ENCODE measurements at places on chromosomes 5 and 9.

DNA sequence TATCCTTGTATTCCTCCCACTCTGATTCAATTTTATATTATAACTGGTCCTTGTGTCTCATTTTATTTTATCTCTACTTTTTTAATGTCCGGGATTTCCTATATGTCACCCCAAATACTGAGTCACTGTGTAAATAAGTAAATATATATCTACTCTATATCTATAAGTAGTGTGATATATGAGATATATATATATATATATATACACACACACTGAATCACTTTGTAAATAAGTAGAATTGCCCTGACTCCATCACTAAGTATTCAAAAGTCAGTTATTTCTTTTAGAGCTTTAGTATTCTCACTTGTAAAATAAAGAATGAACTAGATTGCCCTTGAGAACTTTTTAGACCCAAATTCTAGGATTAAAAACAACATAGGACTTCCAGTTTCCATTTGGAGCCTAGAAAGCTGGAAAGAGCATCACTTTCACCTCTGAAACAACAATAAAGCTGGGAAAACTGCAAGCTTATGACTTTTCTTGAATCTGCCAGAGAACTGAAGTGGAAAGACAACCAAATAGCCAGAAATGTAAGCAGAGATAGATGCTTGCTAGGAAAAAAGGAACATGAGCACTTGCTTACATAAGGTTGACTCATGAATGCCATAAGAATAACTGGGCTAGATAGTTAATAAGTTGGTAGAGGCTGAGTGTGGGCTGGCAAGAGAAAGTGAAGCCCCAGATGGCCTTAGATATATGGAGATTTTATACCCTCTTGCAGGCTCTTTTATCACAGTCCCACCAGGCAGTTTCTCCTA lies 171.1 kb upstream of the TLX3 start:
- no peak for DNase-seq

- DNase-seq: no peak
Observed at GRCh38 chr9:136090768-136091581, 4.1 kb downstream of the NACC2 start.

DNA sequence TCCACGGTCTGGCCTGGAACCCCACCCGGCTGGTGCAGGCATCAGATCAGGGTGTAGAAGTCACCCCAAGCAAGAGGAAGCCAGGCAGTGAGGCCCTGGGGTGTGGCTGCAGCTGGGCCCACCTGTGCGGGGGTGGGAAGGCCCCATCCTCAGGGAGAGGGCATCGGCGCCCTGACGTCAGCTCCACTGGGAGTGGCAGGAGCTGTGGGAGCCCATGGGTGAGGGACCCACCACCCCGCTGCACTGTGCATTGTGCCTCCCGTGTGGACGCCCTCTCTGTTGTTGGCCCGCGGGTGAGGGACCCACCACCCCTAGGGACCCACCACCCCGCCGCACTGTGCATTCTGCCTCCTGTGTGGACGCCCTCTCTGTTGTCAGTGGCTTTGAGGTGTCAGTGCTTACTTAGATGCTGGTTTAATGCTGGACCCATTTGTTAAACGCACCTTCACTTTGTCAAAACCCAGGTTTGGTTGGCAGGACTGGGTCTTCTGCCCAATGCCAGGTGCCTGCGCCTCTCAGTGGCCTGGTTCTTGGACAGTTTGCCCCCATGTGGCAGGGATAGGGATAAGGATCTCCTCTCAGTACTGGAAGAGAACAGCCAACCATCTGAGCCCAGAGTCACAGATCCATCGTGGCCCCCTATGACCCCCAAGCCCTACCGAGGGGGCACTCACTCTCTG lies 6.9 kb upstream of the EXOC3 start:
- peak; percentile 53 for DNase-seq

- no peak for DNase-seq
Observed at GRCh38 chr5:93850311-93850710, 108.9 kb upstream of the POU5F2 start.

GRCh38 chr9:12415361-12415760 lies 277.8 kb upstream of the TYRP1 start:
- no peak for DNase-seq

DNA sequence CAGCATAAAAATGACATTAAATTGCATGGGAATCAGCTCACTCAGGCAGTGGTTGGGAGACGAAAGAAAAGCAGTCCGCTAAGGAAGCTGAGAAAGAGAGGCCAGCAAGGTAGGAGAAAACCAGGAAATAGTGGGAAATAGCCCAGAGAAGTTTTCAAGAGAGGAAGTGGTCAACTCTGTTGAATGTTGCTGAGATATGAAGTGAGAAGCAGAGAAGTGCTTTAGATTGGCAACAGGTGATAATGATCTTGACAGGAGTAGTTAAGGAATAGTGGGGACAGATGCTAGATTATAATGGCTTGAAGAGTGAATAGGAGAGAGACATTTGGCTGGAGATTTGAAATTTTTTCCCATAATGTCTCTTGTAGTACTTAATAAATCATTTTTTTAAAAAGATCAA lies 30.8 kb downstream of the CNTRL start:
- DNase-seq: no peak

- DNase-seq: no peak
Observed at GRCh38 chr9:79564105-79564504, 7.7 kb upstream of the TLE4 start.

DNA sequence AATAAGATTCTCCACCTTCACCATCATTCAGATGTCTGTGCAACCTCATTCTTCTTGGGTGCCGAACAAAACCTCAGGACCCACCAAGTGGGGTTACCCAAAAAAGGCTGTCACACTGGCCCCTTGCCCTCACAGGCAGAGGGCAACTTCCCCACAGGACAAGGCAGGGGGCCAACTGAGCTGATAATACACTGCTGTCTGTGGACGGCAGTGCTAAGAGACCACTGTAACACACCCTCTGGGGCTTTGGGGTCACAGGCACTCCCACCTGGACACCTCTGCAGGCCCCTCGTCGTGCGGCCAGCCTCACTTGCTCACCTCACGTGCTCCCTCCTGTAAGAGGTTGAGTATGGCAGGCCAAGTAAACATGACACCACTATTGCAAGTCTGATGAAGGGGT lies 515.8 kb upstream of the COX7C start:
- DNase-seq: no peak

DNA sequence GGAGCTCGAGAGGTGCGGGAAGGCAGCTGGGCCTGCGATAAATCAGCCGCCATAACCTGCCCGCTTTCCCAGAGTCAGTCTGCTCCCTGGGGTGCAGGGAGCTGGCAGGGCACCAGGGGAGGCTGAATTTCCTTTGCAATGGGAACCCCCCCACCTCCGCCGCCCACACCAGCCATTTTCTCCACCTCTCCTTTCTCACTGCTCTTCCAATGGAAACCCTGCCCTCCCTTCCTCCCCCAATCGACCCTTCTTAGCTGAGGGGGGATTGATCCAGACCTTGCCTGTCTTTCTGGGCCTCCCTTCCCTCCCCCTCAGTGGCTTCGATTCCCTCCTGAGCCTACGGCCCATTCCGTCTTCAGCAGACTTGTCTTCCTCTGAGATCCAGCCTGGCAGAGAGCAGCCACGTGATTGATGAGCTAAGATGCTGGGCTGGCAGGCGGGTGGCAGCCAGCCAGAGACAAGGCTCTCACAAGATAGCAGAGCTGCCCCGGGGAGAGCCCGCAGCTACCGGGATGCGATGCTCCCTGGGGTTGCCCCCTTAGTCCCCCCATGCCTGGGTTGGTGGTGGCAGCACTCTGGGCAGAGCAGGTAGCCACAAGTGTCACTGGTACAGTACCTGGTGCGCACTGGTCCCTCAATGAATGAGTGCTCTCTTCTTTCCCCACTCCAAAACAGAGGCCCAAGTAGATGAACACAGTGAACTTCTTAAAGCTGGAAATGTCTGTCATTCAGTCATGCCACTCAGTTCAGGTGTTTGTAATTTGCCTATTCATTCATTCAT lies 53.7 kb upstream of the FABP6 start:
- DNase-seq: no peak

DNA sequence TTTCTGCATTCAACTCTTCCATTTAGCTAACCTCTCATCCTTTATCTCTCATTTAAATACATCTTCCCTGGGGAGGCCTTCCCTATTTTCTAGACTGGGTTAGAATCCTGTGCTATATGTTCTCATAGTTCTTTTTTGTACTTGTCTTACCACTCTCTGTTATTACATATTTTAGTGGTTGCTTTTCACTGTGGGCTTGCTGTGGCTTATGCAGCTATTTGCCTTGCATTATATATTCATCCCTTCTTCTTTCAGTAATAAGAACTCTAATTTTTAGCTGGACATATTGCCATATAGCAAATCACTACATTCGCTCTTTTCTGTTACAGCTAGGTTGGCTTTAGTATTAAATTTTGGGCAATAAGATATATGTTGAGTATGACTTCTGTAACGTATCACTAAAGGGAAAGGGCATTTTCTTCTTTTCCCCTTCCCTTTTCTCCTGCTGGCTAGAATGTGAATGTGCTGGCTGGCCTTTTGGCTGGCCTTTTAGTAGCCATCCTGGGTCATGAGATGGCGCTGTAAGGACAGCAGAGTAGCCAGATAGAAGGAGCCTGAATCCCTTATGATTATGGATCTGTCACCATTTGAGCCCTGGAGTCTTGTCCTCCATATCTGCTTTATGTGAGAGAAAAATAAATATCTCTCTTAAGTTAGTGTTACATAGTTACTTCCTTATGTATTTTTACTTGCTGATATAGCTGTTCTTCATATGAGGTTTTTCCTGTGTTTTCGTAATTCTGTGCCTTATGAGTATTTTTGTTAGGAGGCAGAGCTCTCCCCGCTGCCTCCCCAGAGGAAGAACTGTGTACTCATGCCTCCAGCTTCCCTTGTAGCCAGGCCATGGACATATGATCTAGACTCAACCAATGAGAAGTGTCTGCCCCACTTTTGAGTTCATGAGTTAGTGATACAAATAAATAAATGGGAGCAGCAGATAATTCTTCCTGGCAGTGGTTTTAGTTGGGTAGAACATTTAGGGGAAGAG lies 65.8 kb downstream of the NDUFAF2 start:
- no peak for DNase-seq

DNA sequence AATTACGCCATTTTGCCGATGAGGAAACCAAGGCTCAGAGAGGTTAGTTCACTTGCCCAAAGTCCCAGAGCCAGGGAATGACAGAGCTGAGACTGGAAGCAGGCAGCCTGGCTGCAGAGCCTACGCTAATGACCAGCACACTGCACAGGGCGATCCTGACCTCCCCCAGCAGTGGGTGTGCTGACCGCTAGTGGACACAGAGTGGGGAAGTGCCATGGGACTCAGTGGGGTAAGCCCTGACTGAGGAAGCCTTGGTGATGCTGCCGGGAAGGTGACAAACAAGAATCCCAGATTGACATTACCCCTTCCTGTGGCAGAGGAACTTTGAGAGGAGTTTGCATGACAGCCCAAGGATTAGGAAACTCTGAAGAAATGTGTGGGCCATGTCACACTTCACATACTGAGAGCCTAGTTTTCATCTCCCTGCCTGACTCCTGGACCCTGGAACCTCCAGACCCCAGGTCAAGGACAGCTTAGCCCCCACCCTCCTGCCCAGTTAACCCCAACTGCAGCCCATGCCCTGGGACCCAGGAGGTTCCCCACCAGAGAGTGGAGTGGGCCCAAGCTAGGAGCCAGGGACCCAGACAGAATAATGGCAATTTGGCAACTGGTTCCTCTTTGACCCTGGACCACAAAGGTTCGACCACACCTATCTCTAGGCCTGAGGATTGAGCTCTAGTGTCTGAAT lies 19.7 kb upstream of the CSF1R start:
- no peak for DNase-seq

DNA sequence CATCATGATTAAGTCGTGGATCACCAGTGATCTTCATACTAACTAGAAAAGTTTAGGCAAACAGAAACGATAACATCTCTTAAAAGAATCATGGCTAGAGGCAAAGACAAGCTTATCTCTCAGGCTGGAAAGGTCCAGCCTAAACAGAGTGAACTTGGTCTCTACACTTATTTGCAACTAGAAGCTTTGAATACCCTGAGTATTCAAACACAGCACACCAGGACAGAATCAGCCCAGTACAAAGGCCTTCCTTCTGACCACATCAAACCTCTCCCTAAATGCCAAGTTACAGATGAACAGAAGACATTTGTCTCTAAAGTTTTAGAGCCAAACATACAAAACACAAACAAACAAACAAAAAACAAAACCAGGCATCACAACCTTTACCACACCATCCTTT lies 57.2 kb downstream of the ELAVL2 start:
- no peak for DNase-seq

- no peak for DNase-seq
Observed at GRCh38 chr5:133370036-133370831, 242.1 kb downstream of the FSTL4 start.

- DNase-seq: no peak
Observed at GRCh38 chr5:2742921-2743679, 8.4 kb downstream of the IRX2 start.

GRCh38 chr5:148805326-148806290 lies 20.8 kb upstream of the ADRB2 start:
- DNase-seq: no peak

GRCh38 chr5:56625541-56625940 lies 189.8 kb upstream of the MAP3K1 start:
- DNase-seq: no peak

- DNase-seq: no peak
Observed at GRCh38 chr9:113345190-113345589, 4.2 kb upstream of the BSPRY start.

GRCh38 chr5:77082280-77082679 lies 4.8 kb downstream of the ZBED3 start:
- DNase-seq: no peak

GRCh38 chr5:131378721-131379541 lies 115.1 kb downstream of the CDC42SE2 start:
- DNase-seq: no peak

- DNase-seq: no peak
Observed at GRCh38 chr9:93664549-93665120, 88.3 kb downstream of the PHF2 start.

DNA sequence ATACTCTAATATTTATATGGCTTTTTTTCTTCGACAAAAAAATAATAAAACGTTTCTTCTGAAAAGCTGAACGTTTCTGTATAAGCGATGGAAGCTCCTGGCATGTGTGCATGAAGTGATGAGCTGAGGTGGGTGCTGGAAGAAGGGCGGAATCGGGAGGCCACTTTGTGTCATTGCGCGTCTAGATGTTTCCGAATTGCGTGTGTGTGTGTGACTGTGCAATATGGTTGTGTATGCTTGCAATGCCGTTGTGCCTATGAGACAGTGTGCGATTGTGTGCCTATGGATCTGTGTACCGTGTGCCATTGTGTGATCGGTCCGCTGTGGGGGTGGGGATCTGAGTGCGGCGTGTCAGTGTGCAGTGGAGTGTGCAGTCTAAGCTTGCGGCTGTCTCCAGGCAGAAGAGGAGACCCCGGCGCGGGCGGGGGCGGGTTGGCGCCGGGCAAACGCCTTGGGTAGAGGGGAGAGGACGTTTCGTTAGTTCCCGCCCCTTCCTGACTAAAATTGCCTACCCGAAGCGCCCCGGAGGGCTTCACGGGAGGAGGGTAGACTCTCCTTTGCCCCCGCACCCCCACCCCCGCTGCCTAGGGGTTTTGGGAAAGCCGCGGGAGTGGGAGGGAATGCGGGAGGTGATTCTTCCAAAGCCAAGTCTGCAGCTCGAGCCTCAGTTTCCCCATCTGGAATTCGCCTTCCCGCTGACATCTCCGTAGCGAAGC lies 24.2 kb downstream of the PCDHGC5 start:
- no peak for DNase-seq

All from NCI-H510A (cell line).